Cerebellar cortex (tissue), 1 donor: ENCODE measurements at places on chromosomes 6 and 20.

DNA sequence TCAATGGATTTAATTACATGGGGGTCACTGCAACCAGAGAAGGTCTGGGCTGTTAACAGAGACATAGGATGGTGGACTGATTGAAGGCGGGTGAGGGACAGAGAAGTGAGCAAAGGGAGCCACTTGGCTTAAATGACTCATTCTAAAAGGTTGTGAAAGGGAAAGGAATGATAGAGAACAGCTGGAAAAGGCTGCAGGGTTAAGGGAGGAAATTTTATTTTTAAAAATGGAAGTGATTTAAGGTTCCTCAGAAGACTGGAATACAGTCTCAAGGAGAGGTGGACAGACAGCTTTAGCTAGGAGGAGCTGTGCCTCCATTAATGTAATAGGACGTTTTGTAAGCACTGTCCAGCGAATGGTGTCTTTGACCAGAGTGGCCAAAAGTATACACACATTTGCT is 46.7 kb downstream of the RGS17 start:
- no peak for DNase-seq

DNA sequence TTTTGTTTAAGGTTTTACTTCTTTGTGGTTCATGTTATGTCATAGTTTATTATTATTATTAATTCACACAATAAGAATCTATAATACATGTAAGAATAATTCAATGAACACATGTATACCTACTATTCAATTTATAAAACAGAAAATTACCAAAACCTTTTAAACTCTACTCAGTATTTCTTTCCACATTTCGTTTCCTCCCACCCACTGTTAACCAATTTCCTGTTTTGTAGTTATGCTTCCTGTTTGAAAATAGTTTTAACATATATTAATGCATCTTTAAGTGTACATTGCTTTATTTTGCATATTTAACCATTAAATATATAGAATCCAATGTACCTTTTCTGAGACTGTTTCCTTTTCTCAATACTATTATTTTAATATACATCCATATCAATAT is 397.9 kb upstream of the SPTLC3 start:
- no peak for DNase-seq

GRCh38 chr20:52800734-52801627 is 171.2 kb upstream of the TSHZ2 start:
- DNase-seq: peak; percentile 38

DNA sequence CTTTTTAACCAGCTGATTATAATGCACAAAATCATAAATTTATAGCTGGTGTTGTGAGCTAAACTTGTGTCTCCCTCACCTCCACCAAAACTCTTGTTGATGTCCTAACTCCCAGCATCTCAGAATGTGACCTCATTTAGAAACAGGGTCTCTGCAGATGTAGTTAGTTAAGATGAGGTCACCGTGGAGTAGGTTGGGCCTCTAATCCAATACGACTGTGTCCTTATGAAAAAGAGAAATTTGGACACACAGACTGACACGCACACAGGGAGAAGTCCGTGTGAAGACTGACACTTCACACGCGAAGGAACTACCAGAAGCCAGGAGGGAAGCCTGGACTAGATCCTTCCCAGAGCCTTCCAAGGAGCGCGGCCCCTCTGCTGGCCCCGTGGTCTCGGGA is 46.5 kb downstream of the TRAM2 start:
- DNase-seq: no peak

GRCh38 chr6:156344491-156344890 is 432.7 kb upstream of the ARID1B start:
- DNase-seq: no peak

DNA sequence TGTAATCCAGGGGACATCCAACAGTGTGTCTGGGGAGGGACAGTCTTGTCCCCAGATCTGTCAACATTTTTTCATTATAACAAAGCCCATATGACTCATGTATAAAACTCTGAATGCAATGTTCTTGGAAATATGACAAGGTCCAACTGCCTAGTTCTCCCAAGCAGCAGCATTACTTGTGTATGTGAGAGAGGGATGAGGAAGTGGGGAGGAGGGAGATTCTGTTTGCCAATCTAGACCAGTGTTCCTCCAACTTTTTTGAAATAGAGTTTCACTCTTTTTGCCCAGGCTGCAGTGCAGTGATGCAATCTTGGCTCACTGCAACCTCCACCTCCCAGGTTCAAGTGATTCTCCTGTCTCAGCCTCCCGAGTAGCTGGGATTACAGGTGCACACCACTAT is 394.8 kb downstream of the DHX35 start:
- DNase-seq: no peak

DNA sequence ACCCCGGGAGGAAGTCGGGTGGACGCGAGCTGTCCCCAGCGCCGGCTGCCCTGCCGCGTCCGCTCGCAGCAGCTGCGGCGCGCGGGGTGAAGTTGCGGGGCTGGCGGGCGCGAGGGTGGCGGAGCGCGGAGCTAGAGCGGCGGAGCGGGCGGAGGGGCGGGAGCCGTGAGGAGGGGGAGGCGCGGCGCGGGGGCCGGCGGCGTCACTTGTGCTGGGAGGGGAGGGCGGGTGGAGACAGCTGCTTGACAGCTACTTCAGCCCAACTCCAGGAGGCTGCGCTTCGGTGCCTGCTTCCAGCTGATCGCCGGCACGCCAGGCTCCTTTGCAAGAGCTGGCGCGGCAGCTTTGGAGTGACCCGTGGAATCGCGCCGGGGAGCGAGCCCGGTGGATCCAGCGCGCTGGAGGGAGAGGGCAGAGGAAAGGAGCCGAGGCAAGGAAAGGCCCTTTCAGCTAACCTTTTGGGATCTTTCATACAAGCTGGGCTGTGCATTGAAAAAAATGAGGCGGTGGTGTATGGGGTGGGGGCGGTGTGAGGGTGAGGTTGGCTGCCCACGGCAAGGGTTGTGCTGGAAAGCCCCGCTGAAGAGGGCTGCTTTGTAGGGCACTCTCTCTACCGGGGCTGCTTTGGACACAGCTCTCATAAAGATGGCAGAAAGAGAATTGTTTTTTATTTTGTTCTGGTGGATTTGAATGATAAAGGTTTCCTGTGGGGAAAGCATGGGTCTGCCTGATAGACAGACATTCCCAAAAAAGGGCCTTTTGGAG is 24.6 kb downstream of the RIPOR2 start:
- DNase-seq: no peak

- DNase-seq: no peak
Observed at GRCh38 chr6:34697904-34698559, 1.5 kb upstream of the ILRUN start.

GRCh38 chr6:91324711-91325110 is 737.8 kb upstream of the MAP3K7 start:
- no peak for DNase-seq

- no peak for DNase-seq
Observed at GRCh38 chr20:60257671-60258070, 299.4 kb downstream of the CDH26 start.

GRCh38 chr20:3677733-3678132 is 4.1 kb downstream of the ADAM33 start:
- no peak for DNase-seq

- DNase-seq: peak; percentile 22
Observed at GRCh38 chr6:161639772-161640171, 365.9 kb upstream of the AGPAT4 start.

DNA sequence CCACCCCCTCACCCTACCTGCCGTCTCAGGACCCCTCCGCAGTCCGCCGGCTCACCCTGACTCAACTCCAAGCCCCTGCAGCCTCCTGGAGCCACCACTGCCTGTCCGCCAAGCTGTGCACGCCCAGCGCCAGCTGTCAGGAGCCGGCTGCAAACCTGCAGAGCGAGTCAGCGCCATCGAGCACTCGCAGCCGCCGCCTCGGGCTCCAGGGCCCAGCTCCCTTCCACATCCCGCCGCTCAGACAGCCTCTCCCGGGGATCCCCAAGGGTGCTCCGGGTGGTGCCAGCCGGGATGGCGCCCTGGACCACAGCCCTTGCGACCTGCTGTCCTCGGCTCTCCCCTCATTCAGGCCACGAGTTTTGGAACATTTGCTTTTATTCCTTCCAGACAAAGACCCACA is 4.3 kb downstream of the TNNC2 start:
- no peak for DNase-seq

- peak; percentile 62 for DNase-seq
Observed at GRCh38 chr6:40343877-40344565, 243.1 kb downstream of the LRFN2 start.

GRCh38 chr20:51529758-51530157 is 12.8 kb downstream of the NFATC2 start:
- DNase-seq: no peak

- DNase-seq: no peak
Observed at GRCh38 chr6:106534564-106534982, 94.7 kb downstream of the RTN4IP1 start.

- no peak for DNase-seq
Observed at GRCh38 chr6:131831392-131831791, 23.6 kb downstream of the ENPP1 start.

DNA sequence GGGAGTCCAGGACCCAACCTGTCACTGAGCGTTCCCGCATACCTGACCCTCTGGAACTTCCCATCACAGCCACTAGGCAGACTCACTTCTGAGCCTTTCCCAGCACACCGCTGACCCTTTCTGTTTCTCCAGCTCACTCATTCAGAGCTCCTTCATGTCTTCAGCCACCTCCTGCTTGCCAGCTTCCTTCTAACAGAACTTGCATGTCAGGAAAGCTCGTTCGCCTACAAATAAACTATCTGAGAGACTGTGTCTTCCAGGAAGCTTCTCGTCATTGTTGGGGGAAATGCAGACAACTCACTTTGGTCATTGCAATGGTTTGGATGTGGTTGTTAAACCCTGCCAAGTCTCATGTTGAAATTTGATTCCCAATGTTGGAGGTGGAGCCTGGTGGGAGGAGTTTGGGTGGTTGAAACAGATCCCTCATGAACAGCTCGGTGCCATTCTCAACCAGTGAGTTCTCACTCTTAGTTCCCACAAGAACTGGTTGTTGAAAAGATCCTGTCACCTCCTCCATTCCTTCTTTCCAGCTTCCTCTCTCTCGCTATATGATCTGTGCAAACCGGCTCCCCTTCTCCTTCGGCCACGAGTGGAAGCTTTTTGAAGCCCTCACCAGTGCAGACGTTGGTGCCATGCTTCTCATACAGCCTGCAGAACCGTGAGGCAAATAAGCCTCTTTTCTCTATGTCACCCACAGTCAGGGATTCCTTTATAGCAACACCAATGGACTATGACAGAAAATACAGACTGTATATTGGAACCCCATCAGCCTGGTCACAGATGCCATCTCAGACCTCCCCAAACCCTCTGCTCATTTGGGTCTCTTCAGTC is 1.4 kb upstream of the MUC21 start:
- peak; percentile 22 for DNase-seq

- no peak for DNase-seq
Observed at GRCh38 chr6:152404086-152404857, 232.9 kb downstream of the SYNE1 start.

GRCh38 chr6:113587078-113587699 is 270.0 kb upstream of the MARCKS start:
- DNase-seq: peak; percentile 21

- DNase-seq: no peak
Observed at GRCh38 chr6:99136488-99136887, 188.7 kb upstream of the FBXL4 start.

- DNase-seq: no peak
Observed at GRCh38 chr6:5484692-5485091, 223.4 kb downstream of the FARS2 start.

DNA sequence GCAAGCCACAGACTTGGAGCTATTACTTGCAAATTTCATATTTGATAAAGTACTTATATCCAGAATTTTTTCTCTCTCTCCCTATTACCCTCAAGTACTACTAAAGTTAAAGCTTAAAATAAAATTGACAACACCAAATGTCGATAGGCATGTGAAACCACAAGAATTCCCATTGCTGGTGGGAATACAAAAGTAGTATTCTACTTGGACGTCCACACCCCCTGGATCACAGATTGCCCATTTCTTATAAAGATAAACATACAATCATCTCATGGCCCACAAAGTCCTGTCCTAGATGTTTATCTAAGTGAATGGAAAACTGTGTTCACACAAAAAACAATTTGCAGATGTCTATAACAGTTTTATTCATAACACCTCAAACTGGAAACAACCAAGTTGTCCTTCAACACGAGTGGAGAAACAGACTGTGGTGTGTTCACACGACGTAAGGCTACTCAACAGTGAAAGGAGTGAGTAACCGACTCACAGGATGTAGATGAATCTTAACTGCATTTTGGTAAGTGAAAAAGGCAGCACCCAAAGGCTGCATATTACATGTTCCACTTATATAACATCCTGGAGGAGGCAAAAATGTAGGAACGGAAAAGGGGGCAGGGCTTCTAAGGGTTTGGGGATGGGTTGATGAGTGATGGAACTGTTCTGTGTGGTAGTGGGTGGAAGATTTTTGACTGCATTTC is 297.4 kb downstream of the THBS2 start:
- DNase-seq: no peak

DNA sequence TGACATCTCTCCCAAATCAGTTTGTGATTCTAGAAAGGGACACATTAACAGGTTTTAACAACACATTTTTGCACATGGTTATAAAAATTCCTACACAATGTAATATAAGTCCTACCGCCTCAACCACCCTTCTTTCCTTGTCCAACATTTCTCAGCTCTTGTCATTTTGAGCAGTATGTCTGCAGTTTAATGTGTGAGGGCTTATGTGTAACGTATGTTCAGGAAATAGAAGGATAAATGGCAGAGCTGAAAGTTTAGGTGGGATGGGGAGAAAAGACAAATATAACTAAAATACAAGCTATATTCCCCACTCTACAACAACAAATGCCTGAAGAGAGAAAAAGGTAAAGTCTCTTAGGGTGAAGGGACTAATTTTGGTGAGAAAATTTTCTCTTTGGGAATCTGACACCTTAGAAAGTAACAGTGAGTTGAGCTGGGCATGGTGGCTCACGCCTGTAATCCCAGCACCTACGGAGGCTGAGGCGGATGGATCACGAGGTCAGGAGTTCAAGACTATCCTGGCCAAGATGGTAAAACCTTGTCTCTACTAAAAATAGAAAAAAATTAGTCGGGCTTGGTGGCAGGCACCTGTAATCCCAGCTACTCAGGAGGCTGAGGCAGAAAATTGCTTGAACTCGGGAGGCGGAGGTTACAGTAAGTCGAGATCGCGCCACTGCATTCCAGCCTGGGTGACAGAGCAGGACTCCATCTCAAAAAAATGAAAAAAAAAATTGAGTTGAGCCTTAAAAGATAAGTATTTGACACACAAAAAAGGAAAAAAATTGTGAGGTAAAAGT is 5.1 kb downstream of the PNRC1 start:
- DNase-seq: no peak

- no peak for DNase-seq
Observed at GRCh38 chr6:71035871-71036270, 79.0 kb upstream of the B3GAT2 start.

DNA sequence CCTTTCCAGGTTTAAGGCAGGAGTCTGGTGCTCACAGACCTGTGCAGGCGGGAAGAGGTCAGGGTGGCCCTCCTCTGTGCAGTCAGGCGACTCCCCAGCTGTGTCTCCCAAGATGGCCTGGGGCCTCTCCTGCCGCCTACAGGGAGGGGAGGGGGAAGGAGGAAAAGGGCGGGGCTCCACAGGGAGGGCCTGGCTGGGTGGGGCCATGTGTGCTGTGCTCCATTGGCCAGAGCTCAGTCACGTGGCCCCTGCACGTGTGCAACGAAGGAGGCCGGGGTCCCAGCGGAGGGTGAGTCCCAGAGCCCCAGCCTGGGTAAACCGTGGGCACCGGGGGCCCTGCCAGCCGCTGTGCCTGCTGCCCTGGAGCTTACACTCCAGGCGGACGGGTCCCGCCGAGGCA is 211.6 kb downstream of the ZDHHC14 start:
- no peak for DNase-seq

- DNase-seq: no peak
Observed at GRCh38 chr20:35014537-35014936, 58.9 kb downstream of the MYH7B start.
